SJCRH30 (cell line): ENCODE measurements at places on chromosomes 11 and 22.

- no peak for DNase-seq
These were observed 154.9 kb downstream of the TRPC6 start for GRCh38 chr11:101428918-101429317.

- DNase-seq, result no peak
These were observed 12.8 kb downstream of the FRMD8 start for GRCh38 chr11:65399249-65399648.

DNA sequence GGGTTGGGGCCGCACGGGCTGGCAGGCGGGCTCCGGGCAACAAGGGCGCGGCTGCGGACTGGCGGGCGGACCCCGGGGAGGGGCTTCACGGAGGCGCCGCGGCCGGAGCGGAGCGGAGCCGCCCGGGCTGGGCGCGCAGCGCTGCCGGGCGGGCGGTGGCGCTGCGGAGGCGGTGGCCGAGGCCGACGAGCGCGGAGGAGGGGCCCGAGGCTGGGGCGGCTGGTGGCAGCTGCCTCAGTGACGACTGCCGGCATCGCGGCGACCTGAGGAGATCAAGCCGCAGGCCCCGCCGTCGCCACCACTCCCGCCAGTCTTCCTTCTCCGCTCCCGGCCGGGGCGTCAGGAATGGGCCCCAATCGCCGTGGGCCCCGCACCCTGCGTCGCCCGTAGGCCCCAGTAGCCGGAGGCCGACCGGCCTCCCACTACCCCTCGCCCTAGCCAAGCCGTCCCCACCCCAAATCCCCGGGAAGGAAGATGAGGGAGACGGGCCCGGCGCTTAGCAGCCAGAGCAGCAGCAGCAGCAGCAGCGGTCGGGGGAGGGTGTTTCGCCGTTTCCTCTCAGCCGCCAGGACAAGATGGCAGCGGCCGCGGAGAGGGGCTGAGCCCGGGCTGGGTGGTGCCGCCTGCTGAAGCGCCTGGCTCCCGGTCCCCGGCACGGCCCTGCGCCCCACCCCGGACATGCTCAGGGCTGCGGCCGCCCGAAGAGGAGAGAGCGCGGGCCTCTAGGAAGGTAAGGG, at the start of gene HIPK3:
TSS of gene HIPK3 (plus strand) at position 222 of the 737 bp plus-strand sequence.
- DNase-seq, result peak; percentile 84

GRCh38 chr11:118359295-118359958, at the start of gene UBE4A:
UBE4A (plus strand) TSS chr11:118359600; CDS start chr11:118365081, 5,481 bp downstream.
- DNase-seq, result peak; percentile 94

GRCh38 chr11:97107604-97108003, 717.8 kb downstream of the JRKL start:
- no peak for DNase-seq

- peak; percentile 90 for DNase-seq
These were observed 49.5 kb downstream of the OR4D9 start for GRCh38 chr11:59560702-59561473.

DNA sequence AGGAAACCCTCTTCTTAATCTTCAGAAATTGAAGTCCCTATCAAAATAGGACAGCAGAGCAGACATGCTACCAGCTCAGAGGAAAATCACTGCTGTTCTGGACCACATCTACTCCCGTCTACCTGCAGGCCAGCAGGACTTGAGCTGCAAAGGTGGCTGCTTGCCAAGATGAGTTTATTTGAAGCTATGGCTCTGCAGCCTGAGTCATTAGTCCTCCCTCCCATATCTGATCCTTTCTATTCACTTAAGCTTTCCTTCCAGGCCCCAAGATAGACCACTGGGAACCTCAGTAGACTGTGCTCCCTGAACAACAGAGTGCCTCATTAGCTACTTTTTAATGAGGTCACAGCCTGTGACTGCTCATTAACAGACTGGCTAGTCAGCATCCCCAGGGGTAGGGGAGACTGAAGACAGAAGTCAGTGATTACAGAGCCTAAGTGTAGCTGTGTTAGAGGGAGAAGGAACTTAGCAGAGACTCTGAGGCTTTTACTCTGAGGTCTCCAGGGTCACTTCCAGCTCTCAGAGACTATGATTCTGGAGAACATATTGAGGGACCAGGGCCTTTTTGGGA, 6.8 kb upstream of the OR10A2 start:
- DNase-seq, result no peak

DNA sequence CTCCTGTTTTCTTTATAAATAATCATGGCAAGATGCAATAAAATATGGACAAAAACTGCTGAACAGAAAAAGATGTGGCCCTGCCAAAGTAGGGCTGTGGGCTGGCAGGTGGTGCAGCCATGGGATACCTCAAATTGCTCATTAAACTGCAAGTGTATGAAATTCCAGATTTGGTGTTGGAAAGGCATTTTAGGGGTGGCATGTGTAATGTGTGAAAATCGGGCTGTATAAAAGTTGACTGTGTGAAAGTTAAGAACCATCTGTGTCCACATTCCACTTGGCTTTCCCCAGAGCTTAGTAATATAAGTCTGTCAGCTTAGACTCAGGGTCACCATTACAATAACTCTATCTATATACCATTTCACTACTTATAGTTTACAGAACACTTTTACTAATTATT, 34.8 kb upstream of the FZD4 start:
- peak; percentile 55 for DNase-seq

DNA sequence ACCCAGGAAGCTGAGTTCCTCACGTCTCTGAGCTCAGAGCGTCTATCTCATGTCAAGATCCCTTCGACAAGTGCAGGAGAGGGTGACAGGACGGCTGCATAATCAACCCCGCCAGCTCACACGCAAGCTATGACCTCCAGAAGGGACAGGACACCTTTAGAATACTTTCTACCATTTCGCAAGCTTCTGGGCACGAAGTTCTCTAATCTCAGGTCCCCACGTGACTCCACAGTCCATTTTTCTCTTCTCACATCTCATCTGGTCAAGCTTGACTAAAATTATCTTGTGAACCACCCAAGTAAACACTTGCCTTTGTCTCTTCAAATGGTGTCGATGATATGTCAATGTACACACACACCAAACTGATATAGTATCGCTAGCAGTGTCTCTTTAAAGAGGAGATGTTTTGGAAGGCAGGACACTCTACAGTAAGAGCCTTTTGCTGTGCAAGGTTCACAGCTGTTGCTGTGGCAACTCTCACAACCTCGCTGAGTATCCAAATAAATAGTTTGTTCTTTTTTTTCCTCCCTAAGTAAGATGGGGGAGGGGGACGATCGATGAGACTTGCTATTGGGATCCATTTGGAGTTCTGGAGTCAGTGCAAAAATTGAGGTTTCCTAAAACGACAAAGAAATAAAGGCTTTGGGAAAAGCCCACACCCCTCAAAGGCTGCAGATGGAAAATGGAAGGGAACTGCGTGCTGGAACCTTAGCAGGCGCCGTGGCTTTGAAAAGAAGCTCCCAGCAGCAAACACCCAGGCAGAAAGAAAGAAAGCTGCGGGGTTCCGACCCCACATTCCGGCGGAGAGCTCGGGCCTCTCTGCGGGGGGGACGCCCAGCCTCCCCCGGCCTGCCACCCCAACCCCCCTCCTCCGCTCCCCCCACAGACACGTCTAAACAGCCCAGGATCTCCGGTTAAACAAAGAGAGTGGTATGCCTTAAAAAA, 215.4 kb upstream of the UBASH3B start:
- peak; percentile 45 for DNase-seq

DNA sequence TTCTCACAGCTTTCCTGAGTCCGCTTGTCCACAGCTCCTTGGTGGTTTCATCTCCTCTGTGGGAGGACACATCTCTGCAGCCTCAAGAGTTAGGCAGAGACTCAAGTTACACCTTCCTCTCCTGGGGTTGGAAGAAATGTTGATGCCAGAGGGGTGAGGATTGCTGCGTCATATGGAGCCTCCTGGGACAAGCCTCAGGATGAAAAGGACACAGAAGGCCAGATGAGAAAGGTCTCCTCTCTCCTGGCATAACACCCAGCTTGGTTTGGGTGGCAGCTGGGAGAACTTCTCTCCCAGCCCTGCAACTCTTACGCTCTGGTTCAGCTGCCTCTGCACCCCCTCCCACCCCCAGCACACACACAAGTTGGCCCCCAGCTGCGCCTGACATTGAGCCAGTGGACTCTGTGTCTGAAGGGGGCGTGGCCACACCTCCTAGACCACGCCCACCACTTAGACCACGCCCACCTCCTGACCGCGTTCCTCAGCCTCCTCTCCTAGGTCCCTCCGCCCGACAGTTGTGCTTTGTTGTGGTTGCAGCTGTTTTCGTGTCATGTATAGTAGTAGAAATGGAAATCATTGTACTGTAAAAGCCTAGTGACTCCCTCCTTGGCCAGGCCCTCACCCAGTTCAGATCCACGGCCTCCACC, 11.7 kb downstream of the RASD2 start:
- DNase-seq, result peak; percentile 94

GRCh38 chr11:117752071-117752470, 44.9 kb downstream of the DSCAML1 start:
- no peak for DNase-seq
